ENCODE measurements at places on chromosomes 2 and 18. TPM values are rescaled to one million over a fixed set of nuclear protein-coding genes. Genes with fewer than 3 reads are reported as not detected.

- no peak overlapping the region for H3K4me3 ChIP-seq
- H3K36me3 ChIP-seq = no peaks in the 10 kb centered on the region
- no peak for DNase-seq
Measured at GRCh38 chr18:63107171-63107845, 212.3 kb downstream of the BCL2 start.

GRCh38 chr2:173145454-173145853 lies 69.8 kb downstream of the MAP3K20 start:
- no peaks in the 10 kb centered on the region for H3K36me3 ChIP-seq
- H3K4me1 ChIP-seq = no peaks in the 10 kb centered on the region
- H3K4me3 ChIP-seq = no peak overlapping the region

GRCh38 chr18:37869051-37869450 lies 303.5 kb upstream of the CELF4 start:
- H3K4me3 ChIP-seq = no peak overlapping the region
- no peak overlapping the region for H3K27ac ChIP-seq
- DNase-seq = no peak
- H3K36me3 ChIP-seq = no peaks in the 10 kb centered on the region
- H3K27me3 ChIP-seq = no peaks in the 10 kb centered on the region

DNA sequence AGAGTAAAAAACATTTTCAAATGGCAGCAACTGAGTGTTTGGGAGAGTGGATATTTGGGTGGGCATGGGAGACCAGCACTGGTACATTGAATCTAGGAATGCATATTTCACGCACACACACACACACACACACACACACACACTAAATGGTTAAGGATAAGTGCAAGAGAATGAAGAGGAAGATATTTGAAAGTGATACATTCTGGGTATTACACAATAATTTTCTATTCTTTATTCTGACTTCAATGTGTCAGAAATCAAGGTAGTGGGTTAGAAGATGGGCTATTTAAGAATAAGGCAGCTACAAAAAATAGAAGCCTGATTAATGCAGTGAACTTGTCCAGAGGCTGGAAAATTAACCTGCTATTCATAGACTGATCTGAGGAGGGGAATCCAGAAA lies 577.0 kb downstream of the TMEM182 start:
- DNase-seq = no peak
- H3K4me3 ChIP-seq = no peak overlapping the region
- no peaks in the 10 kb centered on the region for H3K27me3 ChIP-seq
- no peaks in the 10 kb centered on the region for H3K4me1 ChIP-seq

- no peak overlapping the region for H3K27ac ChIP-seq
- DNase-seq = no peak
- no peaks in the 10 kb centered on the region for H3K27me3 ChIP-seq
- no peaks in the 10 kb centered on the region for H3K36me3 ChIP-seq
- H3K4me3 ChIP-seq = no peak overlapping the region
Measured at GRCh38 chr2:170905864-170906263, 23.2 kb upstream of the GORASP2 start.

DNA sequence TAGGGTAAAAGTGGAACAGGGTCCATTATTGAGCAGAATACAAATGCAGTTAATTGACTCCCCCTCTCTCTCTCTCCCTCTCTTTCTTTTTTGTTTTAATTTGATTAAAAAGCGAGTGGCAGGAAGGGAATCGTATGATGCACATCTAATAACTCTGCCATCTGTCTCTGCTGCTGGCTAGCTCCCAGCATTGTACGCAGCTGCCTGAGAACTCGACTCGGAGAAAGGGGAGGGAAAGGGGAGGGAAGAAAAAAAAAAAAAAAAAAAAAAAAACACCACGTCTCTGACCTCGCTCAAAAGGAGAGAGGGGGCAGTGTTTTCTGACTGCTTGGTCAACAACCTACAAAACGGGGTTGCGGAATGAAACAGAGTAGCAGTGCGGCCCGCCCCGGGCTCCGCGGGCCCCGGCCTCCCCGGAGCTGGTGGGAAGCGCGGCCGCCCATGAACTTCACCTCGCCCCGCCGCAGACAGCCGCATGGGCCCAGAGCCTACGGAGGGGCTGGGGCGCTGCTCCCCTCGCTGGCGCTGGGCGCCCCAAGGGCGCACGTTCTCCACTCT lies 265.7 kb downstream of the TCF4 start:
- no peaks in the 10 kb centered on the region for H3K36me3 ChIP-seq
- peak; percentile 75 for DNase-seq
- peak overlapping the region; percentile 52 for H3K4me3 ChIP-seq
- H3K4me1 ChIP-seq = peaks cover 4% of the 10 kb centered on the region
- peak overlapping the region; percentile 92 for H3K27ac ChIP-seq
- peaks cover 16% of the 10 kb centered on the region for H3K27me3 ChIP-seq

- H3K27ac ChIP-seq = peak overlapping the region; percentile 75
- H3K27me3 ChIP-seq = no peaks in the 10 kb centered on the region
- H3K4me1 ChIP-seq = peaks cover 21% of the 10 kb centered on the region
- DNase-seq = peak; percentile 52
Measured at GRCh38 chr2:98464772-98465310, 20.2 kb downstream of the INPP4A start.

- no peaks in the 10 kb centered on the region for H3K27me3 ChIP-seq
- no peak overlapping the region for H3K27ac ChIP-seq
- no peak for DNase-seq
- H3K4me1 ChIP-seq = no peaks in the 10 kb centered on the region
Measured at GRCh38 chr2:124039762-124040291, 14.7 kb downstream of the CNTNAP5 start.

DNA sequence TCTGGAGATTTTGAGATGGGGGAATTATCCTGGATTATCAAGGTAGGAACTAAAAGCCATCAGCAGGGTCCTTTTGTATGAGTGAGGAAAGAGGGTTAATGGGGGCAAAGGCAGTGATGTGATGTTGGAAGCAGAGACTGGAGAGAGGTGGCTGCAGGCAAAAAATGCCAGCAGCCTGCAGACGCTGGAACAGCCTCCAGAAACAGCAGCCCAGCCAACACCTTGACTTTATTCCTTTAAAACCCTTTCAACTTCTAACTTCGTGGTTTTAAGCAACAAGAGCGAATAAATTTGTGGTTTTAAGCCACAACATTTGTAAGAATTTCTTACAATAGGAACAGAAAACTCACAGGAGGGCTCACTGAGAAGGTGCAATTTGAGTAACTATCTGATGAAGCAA lies 523.1 kb upstream of the HS6ST1 start:
- no peaks in the 10 kb centered on the region for H3K36me3 ChIP-seq
- no peaks in the 10 kb centered on the region for H3K4me1 ChIP-seq
- DNase-seq = no peak
- no peaks in the 10 kb centered on the region for H3K27me3 ChIP-seq
- no peak overlapping the region for H3K4me3 ChIP-seq
- no peak overlapping the region for H3K27ac ChIP-seq

DNA sequence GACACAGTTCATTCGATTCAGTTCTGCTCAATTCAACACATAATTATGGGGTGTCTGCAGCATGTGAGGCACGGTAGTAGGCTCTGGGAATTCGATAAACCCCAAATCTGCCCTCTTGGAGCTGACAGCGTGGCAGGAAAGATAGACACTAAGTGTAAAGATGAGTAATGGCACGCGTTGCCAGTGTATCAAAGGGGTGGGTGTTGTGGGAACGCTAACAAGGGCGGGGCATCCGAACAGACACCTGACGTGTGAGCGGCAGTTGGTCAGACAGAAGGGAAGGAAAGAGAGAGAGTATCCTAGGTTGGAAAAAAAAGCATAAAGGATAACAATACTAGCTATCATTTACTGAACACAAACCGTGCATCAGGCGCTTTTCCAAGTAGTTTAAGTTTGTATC lies 125.7 kb upstream of the HAAO start:
- no peaks in the 10 kb centered on the region for H3K36me3 ChIP-seq
- DNase-seq = no peak
- peaks cover 30% of the 10 kb centered on the region for H3K4me1 ChIP-seq
- no peaks in the 10 kb centered on the region for H3K27me3 ChIP-seq
- peak overlapping the region; percentile 19 for H3K27ac ChIP-seq
- H3K4me3 ChIP-seq = no peak overlapping the region

DNA sequence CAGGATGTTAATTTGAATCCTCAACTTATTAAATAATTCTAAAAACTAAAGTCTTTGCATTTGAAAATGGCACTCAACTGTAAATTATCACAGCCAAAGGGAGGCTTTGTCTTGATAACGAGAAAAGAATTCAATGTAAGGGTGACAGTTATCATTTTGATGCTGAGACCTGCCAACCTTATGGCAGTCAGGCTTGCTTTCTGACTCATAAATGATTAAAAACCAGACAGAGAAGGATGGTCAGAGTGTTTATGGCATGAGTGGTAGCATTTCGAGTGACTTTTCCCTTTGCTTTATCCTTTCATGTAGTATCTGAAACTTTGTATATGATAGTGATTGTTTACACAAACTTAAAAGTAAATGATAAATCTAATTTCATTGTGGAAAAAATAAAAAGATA lies 53.9 kb upstream of the EPC2 start:
- no peaks in the 10 kb centered on the region for H3K4me1 ChIP-seq
- DNase-seq = no peak
- no peak overlapping the region for H3K4me3 ChIP-seq
- H3K36me3 ChIP-seq = no peaks in the 10 kb centered on the region
- no peak overlapping the region for H3K27ac ChIP-seq

DNA sequence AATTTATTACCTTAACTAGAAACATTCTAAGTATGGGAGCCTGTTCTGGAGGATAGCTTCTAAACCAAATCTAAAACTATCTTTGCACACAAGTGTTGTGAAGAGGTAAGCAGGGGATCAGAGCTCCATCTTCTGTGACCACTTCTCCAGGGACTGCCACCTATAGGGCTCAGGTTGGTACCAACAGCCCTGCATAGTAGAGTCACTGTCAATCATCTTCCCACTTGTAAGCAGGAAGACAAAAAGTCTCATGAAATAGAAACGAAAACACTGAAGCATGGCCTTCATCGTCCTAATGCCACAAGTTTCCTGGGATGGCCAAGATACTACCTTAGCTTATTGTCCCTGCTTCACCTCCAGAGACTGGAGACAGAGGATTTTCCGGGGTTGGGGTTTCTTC lies 43.8 kb downstream of the KANSL3 start:
- H3K36me3 ChIP-seq = no peaks in the 10 kb centered on the region
- no peak overlapping the region for H3K27ac ChIP-seq
- no peaks in the 10 kb centered on the region for H3K27me3 ChIP-seq
- H3K4me1 ChIP-seq = no peaks in the 10 kb centered on the region
- H3K4me3 ChIP-seq = no peak overlapping the region

- H3K4me3 ChIP-seq = no peak overlapping the region
- no peaks in the 10 kb centered on the region for H3K4me1 ChIP-seq
- no peak for DNase-seq
Measured at GRCh38 chr2:15764683-15765011, 173.0 kb downstream of the DDX1 start.

- H3K4me3 ChIP-seq = no peak overlapping the region
- no peaks in the 10 kb centered on the region for H3K27me3 ChIP-seq
- no peak for DNase-seq
- no peak overlapping the region for H3K27ac ChIP-seq
- H3K4me1 ChIP-seq = no peaks in the 10 kb centered on the region
- no peaks in the 10 kb centered on the region for H3K36me3 ChIP-seq
Measured at GRCh38 chr2:185255566-185255965, 483.0 kb upstream of the FSIP2 start.

DNA sequence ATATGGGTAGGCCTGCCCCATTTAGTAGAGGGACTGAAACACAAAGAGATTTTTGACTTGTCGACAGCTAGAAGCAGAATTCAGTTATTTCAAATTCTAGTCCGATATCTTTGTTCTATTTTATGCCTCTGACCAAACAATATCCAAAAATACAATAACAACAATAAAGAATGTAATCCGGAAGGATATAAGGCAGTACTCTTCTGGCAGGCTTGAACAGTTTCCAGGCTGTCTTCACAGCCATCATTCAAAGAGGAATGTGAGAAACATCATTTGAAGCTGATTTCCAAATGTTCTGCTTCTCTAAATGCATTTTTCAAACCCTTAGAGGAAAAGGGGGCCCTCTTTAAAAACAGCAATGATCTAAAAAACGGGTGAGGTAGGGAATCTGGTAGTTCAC lies 36.7 kb upstream of the SPTBN1 start:
- H3K36me3 ChIP-seq = no peaks in the 10 kb centered on the region
- no peak overlapping the region for H3K27ac ChIP-seq
- no peaks in the 10 kb centered on the region for H3K4me1 ChIP-seq
- H3K4me3 ChIP-seq = no peak overlapping the region

DNA sequence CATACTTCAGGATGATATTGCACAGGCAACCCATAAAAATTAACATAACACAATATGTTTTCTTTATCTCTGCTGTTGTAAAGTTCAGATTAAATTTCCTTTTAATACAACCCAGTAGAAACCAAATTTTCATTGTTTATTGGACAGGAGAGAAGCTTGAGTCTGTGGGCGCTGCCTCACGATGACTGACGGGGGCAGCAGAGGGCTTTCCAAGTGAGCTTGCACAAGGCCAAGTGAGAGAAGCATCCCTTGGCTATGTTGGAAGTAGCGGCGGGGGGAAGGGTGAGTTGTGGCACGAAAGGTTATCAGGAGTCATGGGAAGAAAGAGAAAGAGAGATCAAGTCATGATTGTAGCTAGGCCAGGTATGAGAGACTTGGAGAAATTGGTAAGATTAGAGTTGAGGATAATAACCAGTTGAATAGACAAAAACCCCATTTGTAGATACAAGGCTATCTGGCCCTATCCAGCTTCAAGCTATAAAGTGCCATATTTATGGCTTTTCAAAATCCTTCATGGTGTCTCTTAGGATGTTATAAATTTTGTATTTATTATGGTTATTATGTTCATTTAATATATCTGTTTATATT lies 413.7 kb upstream of the FAM98A start:
- H3K27ac ChIP-seq = no peak overlapping the region
- no peak overlapping the region for H3K4me3 ChIP-seq
- no peaks in the 10 kb centered on the region for H3K36me3 ChIP-seq
- H3K4me1 ChIP-seq = no peaks in the 10 kb centered on the region

- no peaks in the 10 kb centered on the region for H3K36me3 ChIP-seq
- H3K27me3 ChIP-seq = no peaks in the 10 kb centered on the region
- no peak overlapping the region for H3K27ac ChIP-seq
- no peak overlapping the region for H3K4me3 ChIP-seq
Measured at GRCh38 chr2:109311771-109312170, 182.8 kb downstream of the SH3RF3 start.

DNA sequence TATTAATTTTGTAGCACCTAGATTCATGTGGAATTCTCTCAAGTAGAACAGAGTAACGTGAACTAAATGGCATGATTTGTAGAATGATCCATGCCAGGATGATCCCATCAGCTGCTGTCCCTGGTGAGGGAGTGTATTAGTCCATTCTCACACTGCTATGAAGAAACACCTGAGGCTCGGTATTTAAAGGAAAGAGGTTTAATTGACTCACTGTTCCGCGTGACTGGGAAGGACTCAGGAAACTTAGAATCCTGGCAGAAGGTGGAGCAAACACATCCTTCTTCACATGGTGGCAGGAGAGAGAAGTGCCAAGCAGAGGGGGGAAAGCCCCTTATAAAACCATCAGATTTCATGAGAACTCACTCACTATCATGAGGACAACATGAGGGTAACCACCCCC lies 312.6 kb downstream of the PTPRM start:
- H3K27me3 ChIP-seq = no peaks in the 10 kb centered on the region
- DNase-seq = no peak
- no peak overlapping the region for H3K4me3 ChIP-seq
- no peaks in the 10 kb centered on the region for H3K4me1 ChIP-seq
- no peak overlapping the region for H3K27ac ChIP-seq

- H3K4me3 ChIP-seq = no peak within 1 kb of the TSS
- H3K4me1 ChIP-seq = peaks cover under 1% of the 10 kb centered on the region
- no peak within 1 kb of the TSS for H3K27ac ChIP-seq
- no peak for DNase-seq
Measured at GRCh38 chr2:174764280-174765255, at the start of gene CHRNA1. Gene CHRNA1 (minus strand): TSS chr2:174764472. CDS start chr2:174764394, 78 bp downstream.

The TBR1 gene
- total RNA-seq = not detected

The ZFAND2B gene
- total RNA-seq = 90.2 TPM

The IL1R1 gene
- 28.3 TPM for total RNA-seq

The EIF2AK3 gene
- total RNA-seq = 26.5 TPM

The FAM124B gene
- total RNA-seq = not detected

The GREB1 gene
- total RNA-seq = 0.20 TPM

The PAIP2B gene
- total RNA-seq = 5.1 TPM

The STAT4 gene
- total RNA-seq = not detected
